ENCODE measurements at places on chromosomes 2 and 18.

DNA sequence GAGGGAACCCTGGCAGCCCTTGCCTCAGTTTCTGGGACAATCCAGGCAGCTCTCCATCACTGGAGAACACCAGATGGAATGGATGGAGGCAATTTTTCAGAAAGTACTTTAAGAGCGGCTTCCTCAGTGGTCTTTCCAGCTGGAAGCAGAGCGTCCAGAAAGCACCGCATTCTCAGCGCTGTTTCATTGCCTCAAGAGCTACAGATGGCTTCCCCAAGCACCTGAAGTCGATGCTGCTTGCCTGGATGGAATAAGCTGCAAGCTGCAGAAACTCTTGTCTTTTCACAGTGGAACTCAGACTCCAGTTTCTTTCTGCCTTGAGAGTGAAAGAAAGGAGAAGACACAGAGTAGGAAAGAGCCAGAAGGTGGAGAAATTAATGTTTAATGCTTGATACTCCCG is 766.9 kb downstream of the TDRD15 start:
- DNase-seq = no peak

DNA sequence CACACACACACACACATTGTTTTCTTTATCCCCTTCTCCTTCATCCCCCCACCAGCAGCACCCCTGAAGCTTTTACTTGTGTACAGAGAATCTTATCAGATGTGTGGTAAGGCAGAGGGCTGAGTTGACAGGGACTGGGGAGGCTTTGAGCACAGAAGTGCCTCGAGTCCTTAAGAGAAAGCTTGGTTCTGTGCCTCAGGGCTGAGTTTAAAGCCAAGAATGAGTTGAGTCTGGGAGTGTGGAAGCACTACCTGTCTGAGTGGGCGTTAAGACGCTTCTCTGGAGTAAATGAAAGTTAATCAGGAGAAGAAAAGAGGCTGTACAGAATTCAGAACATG is 2.7 kb downstream of the ID2 start:
- no peak for DNase-seq

DNA sequence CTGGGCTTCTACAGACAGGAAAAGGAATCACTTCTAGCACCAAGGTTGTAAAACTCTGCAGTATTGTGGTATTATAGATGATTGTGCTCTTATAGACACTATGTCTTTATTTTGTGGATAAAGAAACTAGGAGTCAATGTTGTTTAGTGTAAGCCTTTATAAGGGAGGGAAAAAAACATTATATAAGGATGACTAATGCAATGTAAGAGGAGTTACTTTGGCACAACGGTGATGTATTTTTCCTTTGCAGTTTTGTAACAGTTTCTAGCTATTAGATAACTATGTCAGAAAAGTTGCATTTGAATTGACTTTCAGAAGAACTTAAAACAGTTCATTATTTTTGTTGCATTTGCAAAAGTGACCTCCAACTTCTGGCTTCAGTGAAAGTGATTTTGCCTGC is 545.4 kb downstream of the CCDC85A start:
- no peak for DNase-seq

- no peak for DNase-seq
These were observed 558.7 kb upstream of the TNP1 start for GRCh38 chr2:217418544-217418943.

DNA sequence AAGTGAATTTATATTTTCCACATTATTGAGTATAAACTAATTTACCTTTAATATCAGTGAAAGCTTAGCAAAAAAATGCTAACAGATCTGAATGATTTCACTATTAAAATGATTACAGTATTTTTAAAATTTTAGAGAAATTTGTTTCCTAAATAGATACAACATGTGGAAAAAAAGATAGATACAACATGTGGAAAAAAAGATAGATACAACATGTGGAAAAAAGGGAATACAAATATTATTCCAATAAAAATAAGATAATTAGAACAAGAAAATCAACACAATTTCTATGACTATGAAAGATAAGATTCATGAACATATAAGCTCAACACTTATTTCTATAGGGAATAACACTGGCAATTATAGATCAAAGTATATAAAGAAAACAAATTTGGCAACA is 865.9 kb upstream of the VRK2 start:
- DNase-seq = no peak

- DNase-seq = no peak
These were observed 48.9 kb upstream of the ITGAV start for GRCh38 chr2:186540941-186541340.

- peak; percentile 19 for DNase-seq
These were observed 300.9 kb downstream of the PHLPP1 start for GRCh38 chr18:63016270-63016669.
